Skin of body (tissue), 3 donors: ENCODE measurements at places on chromosomes 2 and 18. TPM values are rescaled to one million over a fixed set of nuclear protein-coding genes. Genes with fewer than 3 reads are reported as not detected.
A peak's percentile ranks its signal among the peaks of the same experiment; 100 is the strongest.

The TRIM43 gene
- total RNA-seq: 0.10 TPM

The ABHD1 gene
- total RNA-seq: 0.10 TPM

DNA sequence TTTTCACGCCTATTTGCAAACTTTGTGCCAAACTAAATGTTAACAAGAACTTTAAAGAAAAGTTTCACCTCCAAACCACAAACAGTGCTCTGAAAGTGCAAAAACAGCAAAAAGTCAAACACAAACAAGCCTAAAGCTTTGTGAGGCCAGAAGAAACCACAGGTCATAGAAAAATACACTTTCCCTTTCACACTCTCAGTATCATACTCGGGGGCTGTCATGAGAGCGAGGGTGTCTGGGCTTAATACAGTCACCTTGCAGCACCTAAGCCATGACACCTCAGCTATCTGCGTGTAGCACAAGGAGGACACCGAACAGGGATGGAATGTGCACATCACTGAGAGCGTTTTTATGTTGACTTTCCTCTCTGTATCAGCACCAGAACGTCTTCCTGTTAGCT is 26.6 kb upstream of the SEH1L start:
- DNase-seq: no peak

DNA sequence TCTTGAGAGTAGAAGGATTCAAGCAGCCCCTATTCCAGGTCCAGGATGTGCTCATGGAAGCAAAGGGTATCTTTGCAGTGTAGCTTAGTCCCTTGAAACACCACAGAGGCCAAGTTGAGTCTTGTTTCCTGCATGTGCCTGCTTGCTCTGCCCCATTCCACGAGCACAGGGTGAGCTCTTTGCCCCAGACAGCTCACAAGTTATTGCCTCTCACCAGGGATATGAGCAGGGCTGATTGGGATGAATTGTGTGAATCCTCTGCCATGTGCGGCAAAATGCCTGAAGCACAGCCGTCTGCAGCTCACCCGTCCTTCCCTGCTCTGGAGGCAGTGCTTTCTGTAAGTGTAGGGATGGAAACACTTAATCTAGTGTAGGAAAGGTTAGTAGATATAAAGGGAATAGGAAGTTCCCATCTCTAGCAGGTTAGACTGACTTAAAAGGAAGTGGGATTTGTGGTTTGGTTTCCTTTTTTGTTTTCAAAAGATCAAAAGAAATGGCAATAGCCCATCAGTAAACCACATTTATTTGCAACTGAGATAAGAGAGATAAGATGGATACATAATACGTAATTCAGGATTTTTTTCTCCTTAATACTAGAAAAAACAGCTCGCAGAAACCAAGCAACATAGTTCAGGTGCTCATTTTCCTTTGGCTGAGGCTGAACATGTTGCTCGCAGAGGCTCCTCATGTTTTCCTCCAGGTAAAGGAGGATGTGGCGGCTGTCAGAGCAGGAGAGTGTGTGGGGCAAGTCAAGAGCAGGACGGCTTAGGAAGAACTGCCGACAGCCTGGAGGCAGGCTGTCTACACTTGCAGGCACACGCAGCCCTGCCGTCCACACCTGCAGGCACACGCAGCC is 41.4 kb downstream of the TMEM182 start:
- no peak for DNase-seq

DNA sequence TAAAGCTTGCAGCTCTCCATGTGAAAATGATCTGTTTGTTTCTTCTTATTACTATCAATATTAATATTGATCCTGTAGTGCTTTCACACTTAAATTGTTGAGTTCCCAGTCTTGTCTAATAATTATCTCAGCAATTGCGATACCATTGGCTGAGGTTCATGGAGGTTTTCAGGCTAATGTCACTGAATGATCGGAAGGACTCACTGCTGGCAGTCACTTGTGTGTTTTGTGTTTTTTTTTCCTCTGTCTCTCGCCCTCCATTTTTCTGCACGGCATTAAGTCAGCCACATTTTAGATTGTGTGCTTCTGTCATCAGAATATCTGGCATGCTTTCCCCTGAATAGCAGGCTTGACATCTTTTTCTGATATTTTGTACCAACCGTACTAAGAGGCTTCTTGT is 43.7 kb downstream of the AGAP1 start:
- no peak for DNase-seq

DNA sequence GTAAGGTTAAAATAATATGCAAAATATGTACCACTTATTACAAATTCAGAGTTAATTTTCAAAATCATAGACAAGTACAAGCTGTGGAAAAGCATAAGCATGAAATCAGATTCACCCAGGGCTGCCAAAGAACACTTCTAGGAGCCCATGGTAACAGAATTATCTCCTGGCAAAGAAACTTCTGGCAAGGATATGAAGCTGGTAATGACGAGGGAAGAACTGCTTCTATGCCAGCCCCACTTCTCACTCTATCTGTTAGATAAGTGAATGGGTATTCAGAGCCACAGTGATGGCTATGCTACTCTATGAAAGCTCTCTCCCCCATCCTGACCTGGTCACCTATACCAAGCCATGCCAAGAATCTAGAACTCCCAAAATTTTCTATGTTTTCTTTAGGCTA is 36.9 kb upstream of the PDE1A start:
- DNase-seq: no peak

- DNase-seq: no peak
Measured at GRCh38 chr2:221792971-221793521, 220.9 kb upstream of the EPHA4 start.

- DNase-seq: no peak
Measured at GRCh38 chr18:2451556-2451955, 119.7 kb downstream of the METTL4 start.

DNA sequence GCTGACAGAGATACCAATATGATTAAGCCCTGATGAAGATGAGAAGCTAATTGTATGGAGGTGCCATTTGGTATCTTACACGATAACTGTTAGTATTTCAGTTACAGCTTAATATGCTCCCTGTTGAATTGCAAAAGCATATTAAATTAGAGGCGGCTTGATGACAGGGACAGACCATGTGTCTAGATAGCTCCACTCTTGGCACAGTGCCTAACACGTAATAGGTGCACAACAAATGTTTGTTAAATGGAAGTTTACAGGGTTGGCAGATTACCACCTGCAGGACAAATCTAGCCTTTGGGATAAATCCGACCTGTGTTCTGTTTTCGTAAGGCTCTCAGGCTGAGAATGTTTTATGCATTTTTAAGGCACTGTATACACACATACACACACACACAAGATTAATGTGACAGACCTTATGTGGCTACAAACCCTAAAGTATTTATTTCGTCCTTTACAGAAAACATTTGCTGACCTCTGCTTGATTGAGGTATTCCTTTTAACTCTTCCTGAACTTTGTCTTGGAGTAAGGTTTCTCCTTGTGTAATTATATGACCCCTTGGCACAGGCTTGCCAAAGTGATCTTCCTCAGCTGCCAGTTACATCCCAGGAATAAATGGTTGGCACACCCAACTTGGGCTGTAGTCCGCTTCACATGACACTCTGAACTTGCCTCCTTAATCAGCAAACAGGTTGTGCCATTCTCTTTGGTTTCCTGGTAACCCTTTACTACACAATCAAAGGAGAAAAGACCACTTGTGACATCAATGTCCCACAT is 348.9 kb downstream of the HRH4 start:
- no peak for DNase-seq

GRCh38 chr18:35030277-35030989 is 10.8 kb upstream of the MAPRE2 start:
- DNase-seq: peak; percentile 42

DNA sequence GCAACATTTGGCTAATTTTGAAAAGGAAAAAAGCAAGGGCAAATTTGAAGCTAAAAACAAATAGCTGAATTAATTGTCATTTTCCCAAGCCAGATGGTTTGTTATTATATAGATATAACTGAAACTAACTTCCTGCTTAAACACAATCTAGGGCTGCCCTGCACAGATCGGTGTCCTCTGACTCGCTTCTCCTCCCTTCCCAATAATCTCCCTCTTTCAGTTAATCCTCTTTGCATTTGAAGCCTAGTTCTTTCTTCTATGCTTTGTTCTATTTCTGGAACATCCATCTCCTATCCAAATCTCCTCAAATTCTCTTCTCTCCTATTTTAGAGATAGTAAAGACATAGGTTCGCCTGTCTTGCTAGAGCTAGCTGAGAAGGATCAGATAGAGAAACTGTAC is 328.1 kb downstream of the SLC8A1 start:
- DNase-seq: no peak

- DNase-seq: no peak
Measured at GRCh38 chr18:25658476-25658875, 306.5 kb upstream of the ZNF521 start.

GRCh38 chr2:157414050-157414449 is 29.8 kb downstream of the CYTIP start:
- DNase-seq: no peak

GRCh38 chr2:24012521-24013188 is 2.8 kb downstream of the MFSD2B start:
- no peak for DNase-seq

- DNase-seq: no peak
Measured at GRCh38 chr2:30255466-30256408, 24.4 kb downstream of the LBH start.
